CD4-positive, alpha-beta T cell treated with Interleukin-10 for 1 hour (primary cell): ENCODE measurements at places on chromosomes 3 and 15.

- DNase-seq: no peak
Observed at GRCh38 chr3:13104511-13104910, 31.3 kb upstream of the IQSEC1 start.

DNA sequence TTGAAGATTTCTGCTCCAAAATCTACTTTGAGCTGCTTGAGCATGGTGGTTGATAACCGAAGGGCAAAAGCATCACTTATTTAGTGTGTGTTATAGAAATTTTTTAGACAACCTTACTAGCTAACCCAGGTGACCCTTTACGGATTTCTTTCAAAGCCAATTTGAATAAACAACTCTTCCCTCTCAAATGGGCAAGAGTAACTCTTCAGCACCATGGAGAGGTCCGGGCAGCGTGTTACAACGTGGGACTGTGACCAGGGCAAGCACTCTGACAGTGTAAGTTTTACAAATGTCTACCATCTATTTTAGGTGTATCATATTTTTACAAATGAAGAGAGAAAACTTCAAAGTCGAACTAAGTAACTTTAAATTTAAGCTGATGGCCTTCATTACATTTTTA lies 471.8 kb downstream of the MFSD1 start:
- no peak for DNase-seq

- no peak for DNase-seq
Observed at GRCh38 chr15:79366691-79367090, 55.8 kb downstream of the TMED3 start.

GRCh38 chr15:101597360-101597928 lies 54.7 kb downstream of the TM2D3 start:
- no peak for DNase-seq

GRCh38 chr3:113271189-113271588 lies 59.8 kb downstream of the BOC start:
- no peak for DNase-seq

- no peak for DNase-seq
Observed at GRCh38 chr15:35725353-35725752, 179.4 kb upstream of the DPH6 start.

DNA sequence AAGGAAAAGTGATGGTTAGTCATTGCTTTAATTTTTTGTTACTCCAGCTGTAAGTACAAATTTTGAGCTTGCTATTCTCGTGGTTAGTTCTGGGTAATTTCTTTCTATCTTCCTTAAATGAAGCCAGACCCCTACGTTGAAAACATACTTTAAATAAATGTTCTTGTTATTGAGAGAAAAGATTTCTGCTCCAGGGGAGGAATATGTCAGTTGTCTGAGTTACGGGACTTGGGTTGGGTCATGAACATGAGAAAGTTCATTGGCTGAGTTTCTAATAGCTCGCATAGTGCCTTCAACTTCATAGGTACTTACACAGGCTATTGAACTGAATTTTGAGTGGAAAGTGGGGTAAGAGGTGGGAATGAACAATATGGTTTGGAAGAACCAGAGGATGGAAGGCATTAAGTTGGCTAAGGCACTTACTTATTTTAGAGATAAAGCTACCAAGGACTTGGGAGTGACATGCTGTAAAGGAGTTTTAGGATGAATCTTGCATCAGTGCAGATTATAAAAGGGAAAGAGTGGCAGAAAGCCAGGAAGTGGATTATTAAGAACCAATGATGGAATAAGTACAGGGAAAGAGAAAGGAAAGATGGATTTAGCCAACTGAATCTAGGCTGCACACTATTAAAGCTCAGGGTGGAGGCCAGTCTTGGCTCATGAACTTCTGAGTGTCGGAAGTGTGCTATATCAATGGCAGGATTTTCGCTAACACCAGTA lies 1.4 kb downstream of the RPSA start:
- DNase-seq: no peak

GRCh38 chr3:94961423-94962100 lies 898.7 kb downstream of the NSUN3 start:
- DNase-seq: no peak

- DNase-seq: no peak
Observed at GRCh38 chr15:28107111-28107903, 8.2 kb upstream of the OCA2 start.

GRCh38 chr15:48463366-48463880 lies 132.2 kb downstream of the DUT start:
- no peak for DNase-seq

GRCh38 chr15:48090115-48090514 lies 30.7 kb upstream of the SLC24A5 start:
- no peak for DNase-seq

GRCh38 chr3:128665362-128666021 lies 14.9 kb upstream of the RPN1 start:
- no peak for DNase-seq

DNA sequence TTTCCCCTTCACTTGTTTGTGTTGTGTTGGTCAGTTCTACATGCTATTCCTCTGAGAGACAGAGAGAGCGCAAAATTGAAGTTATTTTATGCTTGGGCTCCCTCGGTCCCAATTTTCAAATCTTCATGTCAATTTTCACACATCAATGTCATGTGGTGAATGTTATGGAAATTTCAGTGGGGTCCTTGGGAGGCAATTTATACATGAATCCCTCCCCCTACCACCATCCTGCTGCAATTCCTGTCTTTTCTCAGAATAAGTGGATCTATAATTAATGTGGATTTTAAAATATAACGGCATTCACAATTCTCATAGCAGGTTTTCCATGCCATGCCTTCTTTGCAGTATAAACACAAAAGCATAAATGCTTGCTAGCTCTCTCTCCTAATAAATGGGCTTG lies 499.9 kb downstream of the MCTP2 start:
- no peak for DNase-seq

- DNase-seq: no peak
Observed at GRCh38 chr3:4061195-4061594, 242.0 kb upstream of the SETMAR start.
